ENCODE measurements at places on chromosomes 7 and 10.

GRCh38 chr10:48609899-48610584, 5.2 kb upstream of the ARHGAP22 start:
- no peak for DNase-seq

GRCh38 chr7:99036546-99037111, 107.3 kb downstream of the SMURF1 start:
- no peak for DNase-seq

DNA sequence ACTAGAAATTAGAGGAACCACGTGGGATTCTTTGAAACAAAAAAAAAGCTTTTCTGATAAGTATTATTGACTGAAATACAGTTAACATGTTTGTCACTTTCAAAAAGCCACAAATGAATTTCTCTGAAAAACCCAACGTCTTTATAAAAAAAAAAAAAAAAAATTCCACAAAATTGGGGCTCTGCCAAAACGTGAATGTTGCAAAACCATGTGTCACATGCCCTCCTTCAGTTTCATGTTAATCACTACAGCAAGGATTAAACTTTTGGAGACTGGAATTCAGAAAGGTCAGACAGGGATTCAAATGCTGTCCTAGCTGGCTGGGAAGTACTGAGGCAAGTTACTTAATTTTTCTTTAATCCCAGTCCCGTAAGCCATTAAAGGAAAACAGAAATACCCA, 278.0 kb upstream of the KLF14 start:
- no peak for DNase-seq

GRCh38 chr7:152313831-152314604, 121.8 kb downstream of the KMT2C start:
- DNase-seq: no peak

GRCh38 chr7:747186-747585, 20.1 kb upstream of the PRKAR1B start:
- DNase-seq: peak; percentile 33

DNA sequence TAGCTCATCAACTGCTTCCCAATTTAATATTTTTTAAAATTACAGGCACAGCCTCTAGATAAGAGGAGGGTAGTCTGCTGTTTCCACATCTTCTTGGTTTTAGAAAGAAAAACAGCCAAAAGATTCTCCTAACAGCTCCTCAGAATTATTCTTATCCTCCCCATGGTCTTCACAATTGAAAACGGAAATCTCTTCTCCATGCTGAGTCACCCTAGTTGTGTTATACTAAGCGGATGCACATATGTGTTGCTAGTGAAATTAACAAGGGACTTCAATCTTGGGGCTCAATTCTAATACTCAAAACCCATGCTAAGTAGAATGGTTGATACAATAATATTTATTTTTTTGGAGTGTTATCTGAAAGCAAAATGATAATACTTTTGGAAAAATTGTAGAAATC, 71.9 kb upstream of the NPY start:
- DNase-seq: no peak

DNA sequence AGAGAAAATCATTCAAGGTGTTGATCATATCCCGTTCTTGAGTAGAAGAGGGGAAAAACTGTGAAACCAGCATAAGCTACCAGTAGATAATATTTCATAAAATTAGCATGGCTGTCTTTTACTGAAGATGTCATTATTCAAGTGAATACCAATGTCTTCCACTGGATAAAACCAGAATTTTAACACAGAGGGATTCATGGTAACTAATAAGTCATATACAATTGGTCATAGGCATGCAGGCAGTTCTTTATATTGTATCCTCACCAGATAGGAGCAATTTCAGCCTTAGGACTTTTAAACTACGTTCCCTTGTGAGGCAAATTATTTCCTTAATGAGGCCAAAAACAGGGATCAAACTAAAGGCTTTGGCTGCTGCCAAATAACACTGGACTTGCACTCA, 202.3 kb upstream of the PITRM1 start:
- DNase-seq: no peak

DNA sequence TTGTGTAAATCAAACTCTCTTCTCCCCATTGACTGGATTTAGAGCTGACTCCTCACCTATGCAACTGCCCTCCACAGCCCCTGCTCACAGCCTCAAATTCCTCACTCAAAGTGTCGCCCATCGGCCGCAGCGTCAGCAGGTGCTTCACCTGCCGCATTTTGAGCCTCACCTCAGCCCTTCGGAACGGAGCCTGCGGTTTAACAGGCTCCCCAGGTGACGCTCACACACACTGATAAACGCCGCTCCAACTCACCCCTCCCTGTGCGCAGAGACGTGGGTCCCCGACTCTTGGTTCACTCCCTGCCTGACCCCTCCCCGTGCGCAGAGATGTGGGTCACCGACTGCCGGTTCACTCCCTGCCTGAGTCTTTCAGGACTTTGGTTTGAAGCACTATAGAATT, 57.1 kb downstream of the CARD11 start:
- no peak for DNase-seq

- no peak for DNase-seq
Observed at GRCh38 chr10:66440568-66440967, 485.3 kb upstream of the LRRTM3 start.

Measured in left forelimb (tissue), 1 donor.